ENCODE measurements at places on chromosomes 1 and 21.

DNA sequence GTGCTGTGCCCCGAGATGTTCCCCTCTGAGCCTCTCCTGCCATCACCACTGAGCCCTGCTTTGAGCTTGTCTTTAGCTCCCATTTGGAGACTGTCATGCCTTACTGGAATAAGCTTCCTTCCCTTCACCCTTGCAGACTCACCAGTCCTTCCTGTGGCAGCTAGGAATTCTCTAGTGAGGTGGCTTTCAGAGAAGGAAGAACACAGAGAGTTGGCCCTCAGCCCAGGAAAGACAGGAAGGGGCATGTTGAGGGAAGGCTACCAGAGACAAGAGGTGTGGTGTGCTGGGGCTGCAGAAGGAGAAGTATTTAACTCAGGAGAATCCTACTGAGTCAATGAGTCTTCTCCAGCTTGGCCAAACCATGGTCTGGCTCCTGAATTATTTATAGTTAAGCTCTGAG lies 76.3 kb downstream of the UCK2 start:
- DNase-seq = no peak

DNA sequence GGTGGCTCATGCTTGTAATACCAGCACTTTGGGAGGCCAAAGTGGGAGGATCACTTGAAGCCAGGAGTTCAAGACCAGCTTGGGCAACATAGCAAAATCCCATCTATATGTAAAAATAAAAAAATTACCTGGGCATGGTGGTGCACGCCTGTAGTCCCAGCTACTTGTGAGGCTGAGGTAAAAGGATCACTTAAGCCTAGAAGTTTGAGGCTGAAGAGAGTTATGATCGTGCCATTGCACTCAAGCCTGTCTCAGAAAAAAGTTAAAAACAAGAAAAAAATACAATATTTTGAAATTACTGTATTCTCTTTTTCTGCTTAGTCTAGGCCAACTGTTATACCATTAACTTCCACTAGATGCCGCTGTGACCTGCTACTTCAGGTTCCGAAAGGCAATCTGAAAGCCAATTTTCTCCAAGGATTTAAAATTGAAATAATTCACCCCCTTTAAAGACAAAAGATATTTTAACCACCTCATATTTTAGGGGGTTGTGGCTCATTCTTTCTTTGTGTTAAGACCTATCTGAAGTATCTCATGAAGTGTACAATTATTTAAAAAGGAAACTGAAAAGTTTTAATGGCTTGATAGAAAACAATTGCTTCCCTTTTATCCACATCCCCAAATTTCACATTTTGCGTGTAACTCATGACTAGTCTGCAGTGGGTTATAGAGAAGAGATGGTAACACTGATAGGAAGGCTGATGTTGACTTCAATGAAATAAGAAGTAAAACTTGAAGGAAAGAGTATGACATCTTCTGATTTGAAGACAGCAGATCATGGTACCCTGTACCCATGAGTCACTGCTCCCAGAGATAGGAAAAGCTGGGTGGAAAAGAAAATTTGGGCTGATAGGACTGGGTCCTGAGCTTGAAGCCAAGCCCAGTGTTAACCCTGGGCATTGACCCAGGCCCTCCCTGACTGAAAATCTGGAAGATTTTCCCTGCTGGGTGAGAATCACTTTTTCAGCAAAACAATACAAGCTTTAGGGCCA lies 24.4 kb upstream of the CLDN14 start:
- peak; percentile 47 for DNase-seq

DNA sequence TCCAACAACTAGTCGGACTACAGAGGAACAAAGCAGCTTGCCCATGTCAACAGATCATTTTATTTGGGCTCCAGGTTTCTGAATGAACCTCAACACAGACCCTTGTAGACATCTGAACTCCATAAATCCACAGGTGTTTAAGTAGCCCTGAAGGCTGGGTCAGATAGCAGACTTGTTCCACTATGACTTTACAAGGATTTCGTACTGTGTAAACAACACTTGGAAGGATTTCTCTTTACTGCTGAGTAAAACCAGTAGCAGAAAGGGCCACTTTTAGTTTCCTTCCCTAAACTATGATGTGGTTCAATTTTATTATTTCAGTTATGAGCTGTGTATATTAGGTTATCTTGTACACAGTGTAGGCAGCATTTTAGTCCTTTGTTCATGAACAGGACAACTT lies 316.4 kb upstream of the ADGRL2 start:
- DNase-seq = no peak

DNA sequence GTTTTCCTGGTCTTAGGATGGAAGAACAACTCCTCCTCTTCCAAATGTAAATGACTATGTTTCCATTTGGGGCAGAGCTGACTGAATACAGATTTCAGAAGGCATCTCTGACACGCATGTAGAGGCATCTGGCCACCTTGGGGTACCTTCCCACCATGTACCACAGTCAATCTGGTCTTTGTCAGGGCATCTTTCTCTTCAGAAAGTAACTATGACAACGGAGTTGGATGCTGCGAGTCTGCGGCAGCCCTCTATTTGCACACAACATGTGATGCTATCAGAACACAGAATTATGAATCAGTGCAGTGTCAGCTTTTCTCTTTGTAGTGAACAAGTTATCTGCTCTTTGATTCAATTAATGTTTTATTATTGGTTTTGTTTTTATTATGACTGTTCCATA lies 94.7 kb downstream of the TSEN15 start:
- DNase-seq = no peak

- DNase-seq = no peak
Measured at GRCh38 chr1:117267232-117267774, 56.6 kb upstream of the VTCN1 start.

GRCh38 chr1:203526572-203526971 lies 32.6 kb downstream of the OPTC start:
- DNase-seq = peak; percentile 7

GRCh38 chr1:61210435-61211154 lies 128.2 kb downstream of the NFIA start:
- no peak for DNase-seq

- no peak for DNase-seq
Measured at GRCh38 chr1:198756470-198756869, 117.6 kb downstream of the PTPRC start.

DNA sequence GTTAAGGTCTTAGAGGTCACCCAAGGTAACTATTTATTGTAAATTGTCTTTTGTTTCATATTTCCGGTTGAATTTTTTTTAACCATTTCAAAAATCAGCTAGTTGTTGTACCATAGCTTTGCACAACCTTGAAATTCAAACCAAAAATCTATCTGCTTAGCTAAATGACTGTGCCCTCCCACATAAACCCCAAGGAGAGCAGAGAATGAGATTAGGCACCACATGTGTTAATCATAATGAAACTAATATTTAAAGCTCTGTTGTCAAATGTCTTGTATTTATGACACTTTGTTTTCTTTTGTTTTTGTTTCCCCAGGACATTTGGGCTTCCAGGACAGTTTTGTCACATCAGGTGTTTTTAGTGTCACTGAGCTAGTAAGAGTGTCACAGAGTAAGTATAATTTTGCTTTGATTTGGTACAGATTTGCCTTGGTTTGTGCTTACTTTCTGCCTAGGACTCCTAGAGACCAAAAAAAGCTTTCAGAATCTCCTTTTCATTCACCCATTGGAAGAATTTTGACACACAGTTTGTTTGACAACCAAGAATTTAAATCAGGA lies 249.9 kb downstream of the NFIA start:
- DNase-seq = no peak

DNA sequence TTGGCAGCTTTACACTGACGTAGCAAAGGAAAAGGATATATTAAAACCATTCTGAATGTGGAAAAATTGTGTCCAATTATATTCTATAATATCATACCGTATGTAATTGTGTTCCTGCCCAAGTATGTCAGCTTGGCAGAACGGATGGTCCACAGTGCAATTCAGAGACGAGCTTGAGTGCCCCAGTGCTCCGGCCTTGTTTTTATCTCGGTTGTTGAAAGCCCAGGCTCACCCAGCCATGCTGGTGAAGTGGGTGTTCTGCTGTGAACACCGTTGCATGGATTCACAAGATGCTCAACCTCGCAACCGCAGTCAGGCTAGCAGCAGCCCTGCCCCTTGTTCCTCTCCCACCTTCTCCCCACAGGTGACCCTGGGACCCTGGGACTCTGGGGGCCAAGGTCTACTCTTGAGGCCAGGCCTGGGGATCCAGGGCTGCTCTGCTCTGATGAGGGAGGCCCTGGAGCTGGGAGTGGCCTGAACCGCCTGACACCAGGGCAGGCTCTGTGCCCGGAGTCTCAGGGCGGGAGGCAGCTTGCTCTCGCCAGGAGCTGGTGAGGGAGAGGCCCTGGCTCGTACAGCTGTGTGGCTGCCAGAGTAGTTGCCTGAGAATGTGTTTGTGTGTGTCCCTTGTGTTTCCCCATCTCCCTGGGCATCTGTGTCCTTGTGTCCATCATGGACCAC lies 11.2 kb downstream of the PTPRF start:
- no peak for DNase-seq

GRCh38 chr1:7575041-7575400 lies 196.1 kb upstream of the VAMP3 start:
- no peak for DNase-seq

- no peak for DNase-seq
Measured at GRCh38 chr21:41600556-41600955, 92.6 kb upstream of the TMPRSS2 start.

DNA sequence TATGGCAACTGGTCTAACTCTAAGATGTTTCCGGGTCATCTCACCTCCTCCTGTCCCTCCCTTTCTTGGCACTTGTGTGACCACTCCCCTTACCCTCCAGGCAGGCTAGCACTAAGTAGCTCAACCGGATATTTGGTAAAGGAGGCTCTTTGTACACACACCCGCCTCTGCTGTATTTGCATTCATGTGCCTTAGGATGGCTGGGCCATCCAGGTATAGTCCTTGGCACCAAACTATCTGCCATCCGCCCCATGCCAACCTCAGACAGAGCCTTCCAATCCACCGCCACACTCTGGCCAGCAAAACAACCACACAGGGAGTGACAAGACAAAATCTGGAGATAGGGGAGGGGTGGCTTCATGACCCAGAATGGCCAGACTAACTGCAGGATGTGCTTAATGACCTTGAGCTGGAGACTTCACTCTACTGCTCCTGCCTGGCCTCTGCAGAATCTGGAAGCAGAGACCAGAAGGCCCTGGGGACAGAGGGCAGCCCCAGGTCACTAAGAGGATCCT lies 59.5 kb downstream of the CDK18 start:
- no peak for DNase-seq

DNA sequence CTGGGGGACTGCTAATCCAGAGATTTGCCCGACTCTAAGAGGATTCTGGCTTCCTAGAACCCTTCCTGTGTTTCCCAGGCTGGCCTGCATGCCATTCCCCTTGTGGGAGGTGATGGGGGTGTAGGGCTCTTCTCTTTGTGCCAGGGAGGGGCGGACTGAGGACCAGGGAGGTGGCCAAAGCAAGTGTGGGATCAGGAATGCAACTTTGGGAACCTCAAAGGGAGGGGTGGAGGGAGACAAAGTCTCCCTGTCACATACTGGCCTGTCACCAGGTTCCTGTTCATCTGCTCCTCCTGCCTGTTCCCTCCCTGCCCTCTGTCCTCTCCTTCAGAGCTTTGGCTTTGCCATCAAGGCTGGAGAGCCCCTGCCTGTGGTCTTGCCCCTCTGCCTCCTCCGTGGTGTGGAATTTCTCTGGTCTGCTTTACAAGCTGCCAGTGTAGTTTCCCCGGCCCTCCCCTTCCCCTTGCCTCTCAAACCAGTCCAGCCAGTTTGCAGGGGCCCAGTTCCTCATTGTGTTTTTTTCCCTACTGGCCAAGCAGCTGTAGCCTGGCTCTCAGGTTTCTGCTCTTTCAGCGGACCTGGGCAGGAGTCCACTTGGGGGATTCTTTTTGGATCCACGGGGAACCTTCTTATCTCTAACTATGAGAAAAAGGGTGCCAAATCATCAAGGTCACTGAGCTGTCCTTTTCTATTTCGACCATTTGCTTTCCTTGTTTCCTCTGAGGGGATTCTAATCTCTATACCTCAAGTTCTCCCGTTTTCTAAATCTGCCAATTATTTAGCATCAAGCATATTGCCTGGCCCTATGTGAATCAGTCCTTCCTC lies 1.8 kb downstream of the CGN start:
- peak; percentile 28 for DNase-seq

DNA sequence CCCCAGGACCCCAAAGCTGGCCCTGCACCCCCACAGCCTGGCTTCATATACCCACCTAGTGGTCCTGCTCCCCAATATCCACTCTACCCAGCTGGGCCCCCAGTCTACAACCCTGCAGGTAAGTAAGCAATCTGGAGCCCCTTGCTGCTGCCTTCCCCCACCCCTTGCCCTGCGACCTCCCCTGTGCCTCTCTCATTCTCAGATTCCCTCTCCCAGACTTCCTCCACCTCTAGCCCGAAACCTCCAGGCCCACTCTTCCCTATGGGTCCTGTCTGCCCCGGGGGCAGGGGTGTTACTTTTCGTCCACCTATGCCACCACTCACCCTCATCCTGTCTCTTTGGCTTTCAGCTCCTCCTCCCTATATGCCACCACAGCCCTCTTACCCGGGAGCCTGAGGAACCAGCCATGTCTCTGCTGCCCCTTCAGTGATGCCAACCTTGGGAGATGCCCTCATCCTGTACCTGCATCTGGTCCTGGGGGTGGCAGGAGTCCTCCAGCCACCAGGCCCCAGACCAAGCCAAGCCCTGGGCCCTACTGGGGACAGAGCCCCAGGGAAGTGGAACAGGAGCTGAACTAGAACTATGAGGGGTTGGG lies 2.9 kb downstream of the SHISA4 start:
- no peak for DNase-seq

DNA sequence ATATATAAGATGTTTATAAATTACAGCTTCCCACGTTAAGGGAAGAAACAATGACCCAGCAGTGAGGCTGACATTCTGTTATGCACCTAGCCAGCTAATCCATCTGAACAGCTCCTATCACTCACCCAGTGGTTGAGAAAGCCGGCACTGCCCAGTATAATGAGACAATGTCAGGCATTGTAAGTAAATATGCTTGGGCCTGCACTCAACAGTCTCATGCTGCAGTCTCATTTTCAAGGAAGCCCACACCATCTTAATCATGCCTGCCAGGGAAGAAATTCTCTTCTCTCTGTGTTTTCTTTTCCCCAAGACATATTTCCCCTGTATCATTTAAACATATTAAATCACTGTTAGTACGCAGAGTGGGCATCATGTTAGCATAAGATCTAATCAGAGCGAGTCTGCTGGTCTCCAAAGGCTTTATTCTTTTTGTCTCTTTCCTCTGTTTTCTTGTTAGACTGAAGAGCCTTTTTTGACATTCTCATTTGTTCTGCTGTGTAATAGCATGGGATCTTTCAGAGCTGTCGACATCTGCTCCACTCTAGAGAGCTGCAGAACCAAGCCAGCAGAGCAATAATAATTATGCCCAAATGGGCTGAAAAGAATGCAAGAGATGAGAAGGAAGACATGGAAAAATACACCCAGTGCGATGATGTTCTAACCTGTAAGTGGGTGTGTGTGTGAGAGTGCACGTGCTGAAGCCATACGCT lies 67.6 kb upstream of the SLC22A15 start:
- peak; percentile 53 for DNase-seq

- DNase-seq = no peak
Measured at GRCh38 chr1:46211051-46211450, 7.9 kb downstream of the LURAP1 start.

GRCh38 chr1:215482079-215482478 lies 85.0 kb upstream of the KCTD3 start:
- DNase-seq = no peak
